Liver (tissue), 10 donors: ENCODE measurements at places on chromosomes 3 and 15.

- H3K27ac ChIP-seq = peak overlapping the region; percentile 86
- no peak for DNase-seq
- H3K27me3 ChIP-seq = no peaks in the 10 kb centered on the region
- H3K4me1 ChIP-seq = peaks cover 13% of the 10 kb centered on the region
Observed at GRCh38 chr3:123105201-123106189, 38.7 kb downstream of the PDIA5 start.

DNA sequence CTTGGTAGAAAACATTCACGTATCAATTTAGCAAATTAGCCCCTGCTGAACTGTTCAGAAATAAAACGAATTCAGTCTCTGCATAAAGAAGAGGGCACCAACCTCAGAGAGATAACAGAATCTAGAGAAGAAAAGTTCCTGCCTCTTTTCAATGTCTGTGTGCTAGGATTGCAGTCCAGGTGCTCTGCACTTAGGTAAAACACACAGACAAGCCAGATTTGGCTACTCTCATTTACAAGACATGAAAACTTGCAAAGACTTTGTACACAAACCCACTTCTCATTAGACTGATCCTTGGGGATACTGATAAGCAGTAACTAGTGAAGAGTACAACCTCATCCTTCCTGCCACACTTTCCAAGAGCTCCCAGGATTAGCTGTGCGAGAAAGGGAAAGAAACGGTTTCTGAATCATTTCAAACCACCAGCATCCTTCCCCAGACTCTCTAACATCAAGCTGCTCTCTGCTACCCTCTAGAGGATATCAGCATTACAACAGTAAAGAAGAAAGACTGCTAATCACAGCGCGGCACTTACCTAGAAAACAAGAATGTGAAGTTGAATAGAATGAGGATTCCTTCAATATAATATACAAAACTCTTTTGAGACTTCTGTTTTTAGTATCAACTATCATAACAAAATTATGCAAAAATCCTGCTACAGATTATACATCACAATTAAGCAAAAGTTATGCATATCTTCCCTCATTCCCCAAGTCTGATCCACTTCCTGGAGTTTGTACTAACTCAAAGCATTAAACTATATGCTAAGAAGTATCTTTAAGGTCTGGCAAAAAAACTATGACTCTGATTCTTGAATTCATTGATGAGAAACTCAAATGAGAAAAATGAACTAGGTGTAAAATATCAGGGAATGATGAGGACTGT lies 306.4 kb downstream of the MAGI1 start:
- no peaks in the 10 kb centered on the region for H3K36me3 ChIP-seq
- no peak overlapping the region for H3K4me3 ChIP-seq
- H3K27ac ChIP-seq = no peak overlapping the region
- H3K4me1 ChIP-seq = peaks cover 26% of the 10 kb centered on the region

GRCh38 chr3:50604110-50604621 lies 7.4 kb downstream of the CISH start:
- DNase-seq = no peak
- no peak overlapping the region for H3K4me3 ChIP-seq

DNA sequence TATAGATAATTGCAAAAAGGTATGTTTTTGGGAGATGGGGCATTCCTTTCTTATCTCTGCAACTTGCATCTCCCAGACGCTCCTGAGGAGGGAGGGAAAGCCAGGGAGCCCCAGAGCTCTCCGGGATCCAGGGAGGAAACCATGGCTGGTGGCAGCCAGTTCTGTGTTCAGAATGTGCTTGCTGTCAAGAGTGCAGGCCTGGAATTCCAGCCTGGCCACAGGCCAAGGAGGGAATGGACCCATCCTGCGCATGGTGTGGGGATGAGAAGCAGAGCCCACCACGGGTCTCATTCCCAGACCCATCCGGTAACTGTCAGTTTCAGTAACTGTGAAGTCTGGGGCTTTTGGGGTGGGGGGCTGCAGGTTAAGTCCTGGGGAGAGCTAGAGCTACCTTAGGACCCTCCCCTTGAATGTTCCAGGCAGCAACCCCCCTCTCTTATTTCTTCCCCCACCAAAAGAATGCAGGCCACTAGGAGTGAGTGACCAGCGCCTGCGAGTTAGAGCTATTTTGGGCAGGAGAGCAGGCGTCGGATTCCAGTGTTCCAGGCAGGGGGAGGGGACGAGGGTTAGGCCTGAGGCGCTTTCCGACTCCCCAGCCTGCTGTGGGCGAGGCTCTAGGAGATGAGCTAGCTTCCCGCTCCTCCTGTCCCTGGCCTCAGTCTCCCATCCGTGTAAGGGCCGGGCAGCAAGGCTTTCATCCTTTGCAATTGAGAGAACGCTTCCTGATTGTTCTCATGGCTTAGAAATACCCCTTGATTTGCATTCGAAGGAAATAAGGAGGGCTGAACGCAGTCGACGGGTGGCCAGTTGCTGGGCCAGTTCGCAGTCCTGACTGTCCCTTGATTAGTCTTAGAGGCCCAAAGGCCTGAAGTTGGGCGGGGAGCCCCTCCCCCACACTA lies 781 bp upstream of the DAG1 start:
- H3K27me3 ChIP-seq = no peaks in the 10 kb centered on the region
- peak overlapping the region; percentile 71 for H3K4me3 ChIP-seq
- peaks cover 29% of the 10 kb centered on the region for H3K4me1 ChIP-seq
- no peaks in the 10 kb centered on the region for H3K36me3 ChIP-seq

DNA sequence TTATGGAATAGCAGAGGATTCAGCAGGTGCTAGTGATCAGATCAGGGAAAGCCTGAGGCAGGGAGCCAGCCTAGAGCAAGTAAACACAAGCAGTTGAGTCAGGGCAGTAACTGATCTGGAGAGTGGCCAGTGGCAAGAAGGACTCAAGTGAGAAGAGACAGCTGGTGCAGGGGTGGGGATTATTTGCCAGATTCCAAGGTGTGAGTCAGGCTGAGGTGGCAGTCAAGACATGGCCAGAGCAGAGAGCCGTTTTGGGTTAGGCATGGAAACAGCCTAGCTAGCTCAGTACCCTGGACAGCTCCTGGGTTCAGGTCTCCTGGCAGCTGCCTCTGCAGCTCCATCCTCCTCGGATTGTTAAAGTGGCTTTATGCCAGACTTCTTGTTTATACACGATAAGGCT lies 281.9 kb upstream of the ONECUT1 start:
- no peak overlapping the region for H3K4me3 ChIP-seq
- no peak overlapping the region for H3K27ac ChIP-seq
- DNase-seq = peak; percentile 62
- H3K27me3 ChIP-seq = no peaks in the 10 kb centered on the region

DNA sequence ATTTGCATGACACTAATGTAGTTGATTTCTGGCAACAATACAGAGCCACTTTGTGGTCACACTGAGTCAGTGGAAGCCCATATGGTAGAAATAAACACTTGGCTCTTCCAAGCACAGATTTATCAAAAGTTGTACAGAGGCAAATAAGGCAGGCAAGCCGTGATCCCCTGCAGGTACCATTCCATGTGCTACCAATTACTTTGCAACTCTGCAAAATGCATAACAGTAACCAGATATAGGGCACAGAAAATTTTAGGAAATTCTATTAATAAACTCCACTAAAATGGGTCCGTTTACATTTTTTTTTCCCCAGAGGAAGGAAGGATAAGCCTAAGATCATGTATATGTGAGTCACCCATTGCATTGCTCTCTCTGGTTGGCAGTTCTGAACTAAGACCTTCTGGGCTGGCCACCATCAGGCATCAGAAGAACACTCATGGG lies 103.1 kb upstream of the PTX3 start:
- no peak overlapping the region for H3K27ac ChIP-seq
- DNase-seq = no peak
- H3K4me1 ChIP-seq = no peaks in the 10 kb centered on the region
- H3K27me3 ChIP-seq = no peaks in the 10 kb centered on the region
- no peaks in the 10 kb centered on the region for H3K36me3 ChIP-seq
